ENCODE measurements at places on chromosomes 13 and 19.

- DNase-seq = no peak
Measured at GRCh38 chr13:111952814-111953213, 114.1 kb upstream of the SOX1 start.

GRCh38 chr13:52932649-52933048 lies 84.2 kb upstream of the PCDH8 start:
- DNase-seq = no peak

- DNase-seq = no peak
Measured at GRCh38 chr13:109971006-109971405, 184.6 kb upstream of the IRS2 start.

DNA sequence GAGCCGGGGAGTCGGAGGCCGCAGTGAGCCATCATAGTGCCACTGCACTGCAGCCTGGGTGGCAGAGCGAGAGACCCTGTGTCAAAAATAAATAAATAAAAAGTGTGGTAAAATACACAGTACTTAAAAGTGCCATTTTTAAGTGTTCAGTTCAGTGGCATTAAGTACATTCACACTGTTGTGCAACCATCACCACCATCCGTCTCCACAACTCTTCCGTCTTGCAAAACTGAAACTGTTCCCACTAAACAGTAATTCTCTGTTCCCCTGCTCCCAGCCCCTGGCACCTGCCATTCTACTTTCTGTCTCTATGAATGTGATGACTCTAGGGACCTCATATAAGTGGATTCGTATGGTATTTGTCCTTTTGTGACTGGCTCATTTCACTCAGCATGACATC lies 13.3 kb downstream of the SLC25A42 start:
- no peak for DNase-seq

GRCh38 chr19:3509566-3509989 lies 3.5 kb downstream of the FZR1 start:
- DNase-seq = no peak

DNA sequence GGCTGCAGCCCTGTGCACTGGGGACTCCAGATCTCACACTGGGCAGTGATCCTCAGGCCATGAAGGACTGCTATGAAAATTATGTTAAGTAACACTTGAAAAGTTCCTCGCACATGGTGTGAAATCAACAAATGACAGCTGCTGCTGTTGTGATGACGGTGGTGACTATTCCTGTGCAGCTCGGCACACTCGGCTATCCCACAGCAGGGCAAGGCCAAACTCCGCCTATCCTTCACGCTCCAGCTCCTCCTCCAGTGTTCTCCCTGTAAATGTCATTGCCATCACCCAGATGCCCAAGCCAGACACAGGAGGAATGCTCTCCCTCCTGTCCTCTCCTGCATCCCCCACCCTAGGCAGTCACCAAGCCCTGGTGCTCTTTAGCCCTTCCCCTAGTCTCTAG lies 31.3 kb downstream of the GRIK5 start:
- DNase-seq = no peak

Measured in DMS 273 treated with DMSO at 0.1 percent for 48 hours (cell line).